Mesenchymal stem cell (in vitro differentiated cells and primary cell): ENCODE measurements at places on chromosomes 5 and 9.

DNA sequence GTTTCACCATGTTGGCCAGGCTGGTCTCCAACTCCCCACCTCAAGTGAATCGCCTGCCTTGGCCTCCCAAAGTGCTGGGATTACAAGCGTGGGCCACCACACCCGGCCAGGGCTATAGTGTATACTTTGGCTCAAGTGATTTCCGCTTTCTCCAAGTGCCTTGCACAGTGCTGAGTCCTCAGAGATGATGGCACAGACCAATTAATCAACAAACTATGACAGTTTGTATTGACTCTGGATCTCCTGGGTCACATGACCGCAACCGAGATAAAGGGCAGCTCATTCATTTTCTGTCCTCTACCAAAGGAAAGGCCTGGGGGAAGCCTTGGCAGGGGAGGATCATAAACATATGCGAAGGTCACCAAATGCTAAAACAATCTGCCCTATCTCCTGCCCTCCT is 11.4 kb upstream of the LARP1 start:
- no peak for DNase-seq

GRCh38 chr9:96859461-96860198 is 5.3 kb upstream of the ZNF782 start:
- DNase-seq, result peak; percentile 72

DNA sequence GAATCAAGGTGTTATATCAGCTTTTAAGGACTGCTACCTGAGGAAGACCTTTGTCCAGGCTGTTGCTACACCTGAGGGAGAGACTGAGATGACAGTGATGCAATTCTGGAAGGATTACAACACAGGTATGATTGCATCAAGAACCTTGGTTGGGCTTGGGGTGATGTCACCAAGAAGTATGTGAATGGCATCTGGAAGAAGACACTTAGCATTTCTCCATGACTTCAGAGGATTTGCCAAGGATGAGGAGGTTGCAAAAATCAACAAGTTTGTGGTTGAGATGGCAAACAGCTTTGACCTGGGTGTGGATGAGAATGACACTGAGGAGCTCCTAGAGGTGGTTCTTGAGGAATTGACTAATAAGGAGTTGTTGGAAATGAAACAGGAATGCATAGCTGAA is 67.9 kb upstream of the PANK3 start:
- DNase-seq, result peak; percentile 34

DNA sequence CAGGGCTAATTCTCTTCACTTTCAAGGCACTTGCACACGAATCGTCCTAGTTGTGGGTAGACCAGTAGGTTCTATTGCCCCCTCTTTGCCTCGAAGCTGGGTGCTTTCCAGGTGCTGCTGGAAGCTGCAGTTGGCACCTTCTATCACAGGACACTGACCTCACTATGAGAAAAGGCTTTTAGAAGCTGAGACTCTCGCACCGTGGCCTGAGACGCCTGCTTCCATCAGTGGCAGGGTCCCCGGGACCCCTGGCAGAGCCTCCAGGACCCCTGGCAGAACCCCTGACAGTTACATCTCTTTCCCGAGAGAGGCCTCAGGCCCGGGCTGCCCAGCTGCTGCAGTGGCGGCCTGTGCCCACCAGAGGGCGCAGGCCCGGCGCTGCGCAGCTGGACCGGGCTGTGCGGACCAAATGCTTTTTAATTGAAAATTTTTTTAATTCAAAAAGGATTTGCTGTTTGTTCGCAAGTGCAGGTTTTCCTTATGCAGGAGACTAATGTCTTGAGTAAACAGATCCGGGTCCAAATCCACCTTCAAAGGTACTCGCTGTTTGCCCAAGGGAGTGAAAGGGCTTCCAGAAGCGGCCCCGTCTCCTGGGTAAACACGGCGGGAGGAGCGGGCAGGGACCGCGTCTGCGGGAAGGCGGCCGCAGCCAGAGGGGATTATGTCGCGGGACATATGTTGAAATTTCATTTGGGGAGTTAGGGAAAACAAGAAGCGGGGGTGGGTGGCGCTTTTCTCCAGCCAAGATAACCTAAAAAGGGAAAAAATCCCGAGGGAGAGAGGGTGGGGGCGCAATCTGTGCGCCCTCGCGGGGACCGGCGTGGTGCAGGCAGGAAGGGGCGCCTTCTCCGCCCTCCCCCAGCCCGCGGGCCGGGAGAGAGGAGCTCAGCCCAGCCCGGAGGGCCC is 114.5 kb upstream of the LMX1B start:
- DNase-seq, result peak; percentile 63

DNA sequence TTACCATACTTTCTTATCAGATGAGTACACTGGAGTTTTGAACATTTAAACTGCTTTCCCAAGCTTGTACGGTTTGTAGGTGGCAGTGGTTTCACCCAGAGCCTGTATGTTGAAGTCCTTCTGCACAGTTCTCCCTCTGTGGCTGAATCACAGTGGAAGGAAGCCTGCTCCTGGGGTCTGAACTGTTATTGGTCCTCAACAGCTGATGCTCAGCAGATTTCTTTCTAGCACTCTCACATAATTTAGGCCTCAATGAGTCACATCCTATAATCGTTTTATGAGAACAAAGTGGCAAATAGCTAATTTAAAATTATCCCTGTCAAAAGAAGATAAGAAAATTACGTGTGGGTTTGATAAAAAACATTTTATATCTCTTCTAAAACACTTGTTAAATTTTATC is 229.7 kb downstream of the TLE4 start:
- DNase-seq, result peak; percentile 3

DNA sequence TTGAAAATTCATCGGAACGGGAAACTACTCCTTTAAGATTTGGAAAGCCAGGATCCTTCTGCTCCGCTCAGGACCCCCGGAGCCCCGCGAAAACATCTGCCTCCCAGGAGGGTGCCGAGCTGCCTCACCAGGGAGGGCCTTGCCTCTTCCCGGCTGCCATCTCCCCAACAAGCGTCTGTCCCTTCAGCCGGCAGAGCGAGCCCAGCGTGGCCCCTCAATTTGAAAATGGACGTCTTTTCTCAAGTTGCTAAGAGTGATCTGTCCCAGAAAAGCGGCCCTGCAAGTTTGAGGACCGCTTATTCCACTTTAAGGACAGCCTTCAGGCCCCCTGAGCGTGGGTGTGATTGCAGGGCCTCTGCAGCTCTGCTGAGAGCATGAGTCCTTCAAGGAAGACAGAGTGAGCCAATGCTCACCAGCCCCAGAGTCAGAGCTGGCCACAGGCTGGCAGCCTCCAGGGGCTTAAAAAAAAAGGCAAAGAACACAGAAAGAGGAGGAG is 101.3 kb downstream of the PHF2 start:
- no peak for DNase-seq

DNA sequence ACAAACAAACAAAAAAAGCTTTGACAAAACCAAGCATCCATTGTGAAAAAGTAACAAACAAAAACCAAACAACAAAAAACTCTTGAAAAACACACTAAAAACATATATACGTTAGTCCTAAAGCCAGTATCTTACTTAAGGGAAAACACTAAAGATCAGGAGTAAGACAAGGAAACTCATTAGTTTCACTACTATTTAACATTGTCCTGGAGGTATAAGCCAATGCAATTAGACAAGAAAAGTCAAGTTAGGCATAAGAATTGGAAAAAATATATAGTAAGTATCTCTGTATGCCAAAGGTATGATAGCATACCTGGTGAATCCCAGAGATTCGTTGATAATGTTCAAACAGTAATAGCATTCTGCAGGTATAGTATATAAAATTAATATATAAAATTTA is 21.8 kb upstream of the UBTD2 start:
- no peak for DNase-seq

DNA sequence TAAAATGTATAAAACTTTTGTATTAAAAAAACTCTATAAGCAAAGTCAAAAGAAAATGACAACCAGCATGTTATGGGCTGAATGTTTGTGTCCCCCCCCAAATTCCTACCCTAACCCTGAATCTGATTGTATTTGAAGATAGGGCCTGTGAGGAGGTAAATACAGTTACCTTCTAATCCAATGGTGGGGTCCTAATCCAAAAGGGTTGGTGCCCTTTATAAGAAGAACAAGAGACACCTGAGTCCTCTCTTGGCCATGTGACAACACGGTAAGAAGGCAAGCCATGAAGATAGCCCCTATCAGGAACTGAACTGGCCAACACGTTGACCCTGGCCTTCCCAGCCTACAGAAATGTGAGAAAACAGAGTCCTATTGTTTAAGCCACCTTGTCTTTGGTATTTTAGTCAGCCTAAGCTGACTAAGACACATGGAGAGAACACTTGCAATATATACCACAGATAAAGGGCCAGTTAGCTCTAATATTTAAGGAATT is 49.7 kb upstream of the AKNA start:
- DNase-seq, result no peak
